Epithelial cell of alveolus of lung (primary cell): ENCODE measurements at places on chromosomes 7 and 10. TPM values are rescaled to one million over a fixed set of nuclear protein-coding genes. Genes with fewer than 3 reads are reported as not detected.

Gene NAT16
- total RNA-seq, result not detected in 2 replicates

Gene CCDC136
- 2.4 and 3.1 TPM in 2 replicates for total RNA-seq

Gene CTAGE8
- 0.08 and 0.26 TPM in 2 replicates for total RNA-seq

Gene NXPH1
- total RNA-seq, result not detected in 2 replicates

Gene GRM8
- total RNA-seq, result not detected in 2 replicates

Gene OR6B1
- total RNA-seq, result not detected in 2 replicates

Gene TLX1
- total RNA-seq, result not detected in 2 replicates

Gene ODAD2
- 0.52 and 0.64 TPM in 2 replicates for total RNA-seq

Gene CLRN3
- not detected in 2 replicates for total RNA-seq

Gene ENKUR
- total RNA-seq, result not detected in 2 replicates

Gene FFAR4
- total RNA-seq, result not detected in 2 replicates

Gene AKR1D1
- total RNA-seq, result not detected in 2 replicates

Gene RPEL1
- total RNA-seq, result 0.13 TPM in 1 of 2 replicates, not detected in the other

Gene BMI1
- 23.1 and 52.5 TPM in 2 replicates for total RNA-seq

Gene PIK3AP1
- total RNA-seq, result 0.78 TPM in 1 of 2 replicates, not detected in the other

Gene CC2D2B
- not detected in 2 replicates for total RNA-seq

Gene BAIAP2L1
- 5.4 and 8.5 TPM in 2 replicates for total RNA-seq

Gene C10orf105
- total RNA-seq, result not detected in 2 replicates

Gene COG5
- 29.8 and 30.0 TPM in 2 replicates for total RNA-seq

Gene MBL2
- total RNA-seq, result not detected in 2 replicates

Gene LRRD1
- 0.26 and 0.56 TPM in 2 replicates for total RNA-seq

Gene CTNNA3
- under 0.01 and 0.39 TPM in 2 replicates for total RNA-seq

Gene LIPJ
- not detected in 2 replicates for total RNA-seq

Gene ADCY1
- 0.16 and 0.52 TPM in 2 replicates for total RNA-seq

Gene NCF1
- not detected in 2 replicates for total RNA-seq

Gene CUZD1
- total RNA-seq, result 0.08 and 0.13 TPM in 2 replicates

Gene TMEM196
- total RNA-seq, result 0.24 TPM in 1 of 2 replicates, not detected in the other
